ENCODE measurements at places on chromosomes 6 and 20. TPM values are rescaled to one million over a fixed set of nuclear protein-coding genes. Genes with fewer than 3 reads are reported as not detected.

DNA sequence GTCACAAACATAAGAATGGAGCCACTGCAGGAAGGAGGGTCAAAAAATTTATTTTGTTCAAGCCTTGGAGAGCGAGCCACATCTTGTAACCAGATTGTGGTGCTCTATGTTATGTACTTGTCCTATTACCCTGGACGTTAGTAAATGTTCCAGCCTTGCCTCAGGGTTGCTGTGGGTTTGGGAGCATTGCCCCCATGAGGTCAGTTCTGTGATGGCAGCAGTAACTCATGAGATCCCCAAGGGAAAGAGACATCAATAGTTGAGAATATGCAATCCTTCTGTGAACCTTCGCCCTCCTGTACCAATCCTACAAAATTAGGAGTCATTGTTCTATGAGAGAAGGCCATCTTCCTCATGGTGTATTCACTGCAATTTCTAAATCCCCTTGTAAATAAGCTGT is 16.4 kb upstream of the CFAP206 start:
- no peak for DNase-seq

DNA sequence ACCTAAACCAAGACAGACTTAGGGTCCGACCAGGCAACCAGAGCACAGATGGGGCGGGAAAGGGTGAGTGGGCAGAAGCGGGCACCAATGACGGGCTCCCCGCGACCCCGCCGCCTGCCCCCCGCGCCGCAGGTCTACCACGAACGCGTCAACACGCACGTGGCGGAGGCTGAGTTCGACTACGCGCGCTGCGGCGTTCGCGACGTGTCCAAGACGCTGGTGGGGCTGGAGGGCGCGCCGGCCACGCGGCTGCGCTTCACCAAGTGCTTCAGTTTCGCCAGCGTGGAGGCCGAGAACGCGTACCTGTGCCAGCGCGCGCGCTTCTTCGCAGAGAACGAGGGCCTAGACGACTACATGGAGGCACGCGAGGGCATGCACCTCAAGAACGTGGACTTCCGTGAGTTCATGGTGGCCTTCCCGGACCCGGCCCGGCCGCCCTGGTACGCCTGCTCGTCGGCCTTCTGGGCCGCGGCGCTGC is 5.1 kb downstream of the TMEM151B start:
- no peak for DNase-seq

DNA sequence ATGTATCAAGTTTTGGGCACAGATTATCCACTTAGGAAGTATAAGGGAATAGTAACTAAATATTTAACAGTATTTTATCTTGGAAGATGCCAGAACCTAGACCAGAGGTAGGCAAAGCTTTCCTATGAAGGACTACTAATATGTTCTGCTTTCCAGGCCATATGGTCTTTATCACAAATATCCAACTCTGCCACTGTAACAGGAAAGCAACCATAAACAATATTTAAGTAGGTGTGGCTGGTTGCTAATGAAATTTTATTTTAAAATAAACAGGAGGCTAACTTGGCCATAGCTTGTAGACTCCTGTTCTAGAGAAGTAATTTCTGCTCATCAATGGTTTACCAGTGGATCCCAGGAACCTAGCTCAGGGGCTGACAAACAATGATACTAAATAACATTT is 39.4 kb downstream of the NOL7 start:
- DNase-seq, result no peak

GRCh38 chr20:35625584-35626385 is 10.2 kb downstream of the SPAG4 start:
- no peak for DNase-seq

DNA sequence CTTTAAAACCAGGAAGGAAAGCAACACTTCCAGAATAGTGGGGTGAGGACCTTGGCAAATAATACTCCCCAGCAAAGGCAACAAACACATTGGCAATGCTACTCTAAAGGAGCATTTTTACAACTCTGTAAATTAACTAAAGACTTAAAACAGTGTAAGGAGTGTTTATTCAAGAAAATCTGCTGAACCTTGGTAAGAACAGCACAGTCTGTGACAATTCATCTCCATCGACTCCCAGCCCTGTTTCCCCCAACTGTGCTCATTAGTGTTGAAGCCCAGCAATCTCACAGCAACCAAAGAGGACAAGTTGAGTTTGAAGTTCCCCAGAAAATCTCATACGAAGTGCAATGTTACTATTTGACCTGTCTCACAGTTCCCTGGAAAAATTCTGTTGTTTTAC is 884.9 kb downstream of the C6orf118 start:
- DNase-seq, result no peak

GRCh38 chr6:25006565-25007001 is 70.8 kb upstream of the RIPOR2 start:
- peak; percentile 81 for DNase-seq

TCF19 gene
- polyA plus RNA-seq, result 2.6 TPM

HTR1B gene
- polyA plus RNA-seq, result 0.03 TPM

TBX18 gene
- polyA plus RNA-seq, result 2.1 TPM

TRIM38 gene
- 1.9 TPM for polyA plus RNA-seq

DNA sequence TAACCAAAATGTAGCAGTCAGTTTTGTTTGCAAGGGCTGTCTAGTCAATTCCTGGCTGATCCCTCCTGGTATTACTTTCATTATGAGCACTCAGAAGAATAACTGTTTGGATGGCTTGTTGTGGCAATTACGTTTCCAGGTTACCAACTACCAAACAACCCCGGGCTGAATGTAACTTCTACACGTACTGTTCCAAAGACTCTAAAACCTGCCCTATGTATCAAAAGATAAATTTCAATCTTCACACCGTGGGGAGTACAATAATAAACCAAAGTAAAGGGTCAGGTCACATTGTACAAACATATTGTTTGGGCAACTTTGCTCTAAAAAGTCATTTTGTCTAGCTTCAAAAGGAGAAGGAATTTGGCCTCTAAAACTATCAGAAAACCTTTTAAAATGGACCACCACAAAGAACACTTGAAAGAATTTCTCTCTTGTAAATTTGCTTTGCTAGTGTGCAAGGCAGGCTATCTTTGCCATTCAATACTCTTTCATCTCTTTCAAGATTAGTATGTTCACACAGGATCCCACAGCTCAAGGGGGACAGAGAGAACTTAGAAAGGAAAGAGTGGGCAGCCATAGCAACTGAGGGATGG is 27.6 kb downstream of the DCDC2 start:
- no peak for DNase-seq

- DNase-seq, result no peak
Measured at GRCh38 chr6:157708933-157709332, 114.1 kb upstream of the SNX9 start.

DNA sequence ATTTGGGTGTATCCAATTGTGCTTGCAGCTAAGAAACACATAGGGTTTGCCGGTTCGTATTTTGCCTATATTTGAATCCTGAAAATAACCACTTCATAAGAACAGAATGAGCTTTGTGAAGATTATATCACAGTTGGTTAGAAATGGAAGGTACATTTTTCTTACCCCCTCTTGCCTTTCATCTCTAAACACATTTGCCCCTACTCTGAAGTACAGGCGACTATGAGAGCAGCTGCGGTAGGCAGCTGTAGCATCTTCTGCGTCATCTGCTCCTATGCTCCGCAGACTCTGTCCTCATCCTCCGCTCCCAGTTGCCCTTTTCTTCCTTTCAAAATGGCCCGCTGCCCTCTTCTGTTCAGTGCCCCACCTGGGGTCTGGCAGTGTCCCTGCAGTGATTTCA is 47.6 kb upstream of the REV3L start:
- no peak for DNase-seq

DNA sequence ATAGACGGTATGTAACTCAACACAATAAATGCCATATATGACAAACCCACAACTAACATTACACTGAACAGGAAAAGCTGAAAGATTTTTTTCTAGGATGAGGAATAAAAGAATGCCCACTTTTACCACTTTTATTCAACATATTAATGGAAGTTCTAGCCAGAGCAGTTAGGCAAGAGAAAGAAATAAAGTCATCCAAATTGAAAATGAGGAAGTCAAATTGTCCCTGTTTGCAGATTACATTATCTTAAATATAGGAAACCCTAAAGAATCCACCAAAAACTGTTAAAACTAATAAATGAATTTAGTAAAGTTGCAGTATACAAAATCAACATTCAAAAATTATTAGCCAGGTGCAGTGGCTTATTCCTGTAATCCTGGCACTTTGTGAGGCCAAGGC is 24.6 kb upstream of the ADGB start:
- DNase-seq, result no peak

- DNase-seq, result peak; percentile 22
Measured at GRCh38 chr6:68326762-68327161, 308.3 kb upstream of the ADGRB3 start.

- DNase-seq, result no peak
Measured at GRCh38 chr6:133205304-133205703, 35.9 kb upstream of the EYA4 start.

- DNase-seq, result no peak
Measured at GRCh38 chr6:80402266-80402665, 295.8 kb downstream of the BCKDHB start.

DNA sequence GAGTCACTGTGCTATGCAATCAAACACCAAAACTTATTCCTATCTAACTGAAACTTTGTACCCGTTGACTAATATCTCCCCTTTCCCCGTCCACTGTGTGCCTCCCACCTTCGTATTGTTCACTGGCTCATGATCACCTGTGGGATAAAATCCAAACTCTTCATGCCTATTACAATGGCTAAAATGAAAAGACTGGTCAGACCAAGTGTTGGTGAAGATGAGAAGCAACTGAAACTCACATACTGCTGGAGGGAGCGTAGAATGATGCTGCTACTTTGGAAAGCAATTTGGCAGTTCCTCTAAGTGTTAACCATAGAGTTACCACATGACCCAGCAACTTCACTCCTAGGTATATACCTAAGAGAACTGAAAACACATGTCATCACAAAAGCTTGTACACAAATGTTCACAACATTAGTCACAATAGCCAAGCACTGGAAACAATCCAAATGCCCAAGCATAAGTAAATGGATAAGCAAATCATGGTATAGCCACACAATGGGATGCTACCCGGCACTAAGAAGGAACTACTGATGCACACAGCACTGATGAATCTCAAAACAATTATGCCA is 13.1 kb downstream of the RPS10 start:
- no peak for DNase-seq

FKBP1C gene
- polyA plus RNA-seq, result not detected

VIP gene
- 0.29 TPM for polyA plus RNA-seq

SIM1 gene
- not detected for polyA plus RNA-seq

PNPLA1 gene
- 0.06 TPM for polyA plus RNA-seq

INSM1 gene
- not detected for polyA plus RNA-seq

- DNase-seq, result no peak
Measured at GRCh38 chr6:157830354-157831017, 7.4 kb downstream of the SNX9 start.

- peak; percentile 57 for DNase-seq
Measured at GRCh38 chr6:101396548-101397173, 3.2 kb downstream of the GRIK2 start.

GRCh38 chr6:159935633-159936032 is 33.2 kb upstream of the IGF2R start:
- no peak for DNase-seq

GRM1 gene
- polyA plus RNA-seq, result 0.91 TPM

BEND3 gene
- 1.1 TPM for polyA plus RNA-seq

DNA sequence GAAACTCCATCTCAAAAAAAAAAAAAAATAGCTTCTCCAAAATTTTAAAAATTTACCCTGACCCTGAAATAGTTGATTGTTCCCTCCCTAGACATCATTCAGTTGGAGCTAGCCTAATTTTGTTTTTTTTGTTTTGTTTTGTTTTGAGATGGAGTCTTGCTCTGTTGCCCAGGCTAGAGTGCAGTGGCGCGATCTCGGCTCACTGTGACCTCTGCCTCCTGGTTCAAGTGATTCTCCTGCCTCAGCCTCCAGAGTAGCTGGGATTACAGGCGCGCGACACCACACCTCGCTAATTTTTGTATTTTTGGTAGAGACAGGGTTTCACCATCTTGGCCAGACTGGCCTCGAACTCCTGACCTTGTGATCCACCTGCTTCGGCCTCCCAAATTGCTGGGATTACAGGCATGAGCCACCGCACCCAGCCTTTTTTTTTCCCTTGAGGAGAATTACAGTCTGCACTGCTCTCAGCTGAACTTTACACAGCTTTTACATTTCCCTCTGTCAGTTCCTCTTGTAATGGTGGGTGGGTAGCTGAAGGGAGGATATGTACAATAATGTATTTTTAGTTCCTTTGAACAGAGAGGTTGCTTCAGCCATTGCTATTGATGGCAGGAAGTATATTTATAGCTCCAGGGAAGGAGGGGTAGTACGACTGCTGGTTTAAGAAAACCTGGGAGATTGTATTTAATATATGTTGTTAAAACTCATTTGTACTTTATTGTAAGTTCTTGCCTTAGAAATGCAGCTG is 27.7 kb downstream of the PTPRA start:
- DNase-seq, result no peak

LAMA2 gene
- 85.0 TPM for polyA plus RNA-seq

RNF217 gene
- 8.1 TPM for polyA plus RNA-seq

UST gene
- polyA plus RNA-seq, result 1.1 TPM

GRCh38 chr6:104019075-104019753 is 840.5 kb downstream of the HACE1 start:
- no peak for DNase-seq

DNA sequence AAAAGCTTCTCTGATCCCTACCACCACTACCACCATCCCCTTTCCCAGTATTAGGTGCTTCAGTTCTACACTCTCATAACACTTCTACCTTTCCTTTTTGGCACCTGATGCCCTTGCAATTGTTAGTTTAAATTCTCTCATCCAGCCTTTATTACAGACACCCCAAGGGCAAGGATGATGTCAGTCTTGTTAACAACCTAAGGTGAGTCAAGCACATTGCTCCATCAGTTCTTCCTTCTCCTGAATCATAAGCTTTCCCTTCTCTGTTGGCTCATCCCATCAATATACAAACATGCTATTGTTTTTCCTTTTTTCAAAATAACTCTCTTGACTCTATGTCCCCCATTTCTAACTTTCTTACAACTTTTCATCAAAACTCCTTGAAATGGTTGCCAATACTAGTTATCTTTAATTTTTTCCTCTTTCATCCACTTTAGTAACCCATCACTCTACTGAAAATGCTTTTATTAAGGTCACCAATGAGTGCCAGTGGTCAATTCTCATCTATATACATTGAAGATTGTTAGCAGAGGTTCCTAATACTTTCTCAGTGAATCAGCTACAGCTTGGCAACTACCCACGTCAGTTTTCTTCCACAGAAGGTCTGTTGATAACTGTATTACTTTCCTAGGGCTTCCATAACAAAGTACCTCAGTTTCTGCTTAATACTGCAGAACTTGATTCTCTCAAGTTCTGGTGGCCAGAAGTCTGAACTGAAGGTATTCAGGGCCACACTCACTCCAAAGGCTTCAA is 97.1 kb upstream of the FLRT3 start:
- DNase-seq, result no peak

FAM83C gene
- polyA plus RNA-seq, result not detected

BEND6 gene
- 0.14 TPM for polyA plus RNA-seq

- DNase-seq, result peak; percentile 91
Measured at GRCh38 chr6:7974938-7975763, 64.6 kb upstream of the TXNDC5 start.

- no peak for DNase-seq
Measured at GRCh38 chr6:49549691-49550491, 577 bp upstream of the C6orf141 start.

GRCh38 chr6:166313255-166314070 is 5.3 kb upstream of the PRR18 start:
- DNase-seq, result no peak

All from heart left ventricle (tissue), 16 donors.